D721Med (cell line): ENCODE measurements at places on chromosomes 11 and 22.

DNA sequence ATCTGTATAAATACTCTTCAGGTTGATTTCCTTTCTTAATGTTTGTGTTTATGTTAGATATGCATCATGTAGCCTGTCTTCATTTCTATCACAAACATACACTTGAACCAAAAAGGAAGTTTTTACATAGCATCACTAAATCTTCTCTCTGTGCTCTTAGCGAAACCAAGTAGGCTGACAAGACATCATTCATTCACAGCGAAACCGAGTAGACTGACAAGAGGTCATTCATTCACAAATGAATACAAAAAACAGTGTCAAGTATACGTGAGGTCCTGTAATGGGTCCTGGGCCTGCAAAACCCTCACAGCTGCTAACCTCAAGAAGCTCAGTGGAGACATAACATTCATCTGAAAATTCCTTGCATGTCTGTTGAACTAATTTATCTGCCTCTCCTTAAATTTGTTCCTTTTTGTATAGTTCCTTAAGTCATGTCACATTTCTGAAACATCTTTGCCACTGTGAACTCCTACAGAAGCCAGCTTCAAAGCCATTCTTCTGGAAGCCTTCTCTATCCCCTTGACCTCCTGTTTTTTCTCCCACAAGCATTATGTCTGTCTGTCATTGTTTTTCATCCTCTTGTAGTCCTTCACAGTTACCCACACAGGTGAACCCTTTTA, 9.8 kb upstream of the HBE1 start:
- DNase-seq = no peak

DNA sequence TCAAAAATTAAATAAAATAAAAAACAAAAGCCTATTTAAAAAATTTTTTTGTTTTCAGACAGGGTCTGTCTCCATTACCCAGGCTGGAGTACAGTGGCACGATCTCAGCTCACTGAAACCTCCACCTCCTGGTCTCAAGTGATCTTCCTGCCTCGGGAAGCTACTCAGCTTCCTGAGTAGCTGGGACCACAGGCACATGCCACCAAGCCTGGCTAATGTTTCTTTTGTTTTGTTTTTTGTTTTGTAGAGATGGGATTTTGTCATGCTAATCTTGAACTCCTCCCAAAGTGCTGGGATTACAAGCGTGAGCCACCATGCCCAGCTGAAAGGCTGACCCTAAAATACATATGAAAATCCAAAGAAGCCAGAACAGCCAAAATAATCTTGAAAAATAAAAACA, 20.4 kb upstream of the L3MBTL2 start:
- no peak for DNase-seq

DNA sequence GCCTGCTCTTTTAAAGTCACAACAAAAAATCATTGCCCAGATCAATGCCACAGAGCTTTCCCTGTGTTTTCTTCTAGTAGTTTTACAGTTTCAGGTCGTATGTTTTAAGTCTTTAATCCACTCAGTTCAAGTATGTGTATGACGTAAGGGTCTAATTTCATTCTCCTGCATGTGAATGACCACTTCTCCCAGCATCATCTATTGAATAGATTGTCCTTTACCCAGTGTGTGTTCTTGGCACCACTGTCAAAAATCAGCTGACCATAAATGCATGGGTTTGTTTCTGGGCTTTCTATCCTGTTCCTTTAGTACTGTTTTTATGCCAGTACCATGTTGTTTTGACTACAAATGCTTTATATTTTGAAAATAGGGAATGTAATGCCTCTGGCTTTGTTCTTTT, 28.1 kb downstream of the INTS4 start:
- DNase-seq = no peak

GRCh38 chr22:49517667-49518185, 309.9 kb downstream of the BRD1 start:
- no peak for DNase-seq

- no peak for DNase-seq
Measured at GRCh38 chr11:86514453-86514852, 139.8 kb downstream of the CCDC81 start.

GRCh38 chr11:58178444-58178843, 10.4 kb upstream of the OR9Q2 start:
- DNase-seq = no peak

DNA sequence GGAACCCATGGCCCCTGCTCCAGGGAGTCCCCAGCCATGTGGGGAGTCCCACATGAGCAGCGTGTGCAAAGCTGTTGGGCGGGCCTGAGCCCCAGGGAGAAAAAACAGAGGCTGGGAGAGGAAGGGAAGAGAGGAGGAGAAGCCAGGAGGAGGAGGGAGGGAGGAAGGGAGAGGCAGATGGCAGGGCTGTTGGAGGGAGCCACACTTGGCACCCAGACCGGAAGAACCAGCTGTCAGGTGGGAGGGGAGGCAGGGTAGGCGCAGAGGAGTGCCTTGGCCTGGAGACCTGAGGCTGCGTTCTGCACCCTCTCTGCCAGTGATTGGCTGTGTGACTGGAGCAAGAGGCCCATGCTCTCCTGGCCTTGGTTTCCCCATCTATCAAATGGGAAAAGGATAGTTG, 6.7 kb downstream of the SYNGR1 start:
- DNase-seq = no peak

DNA sequence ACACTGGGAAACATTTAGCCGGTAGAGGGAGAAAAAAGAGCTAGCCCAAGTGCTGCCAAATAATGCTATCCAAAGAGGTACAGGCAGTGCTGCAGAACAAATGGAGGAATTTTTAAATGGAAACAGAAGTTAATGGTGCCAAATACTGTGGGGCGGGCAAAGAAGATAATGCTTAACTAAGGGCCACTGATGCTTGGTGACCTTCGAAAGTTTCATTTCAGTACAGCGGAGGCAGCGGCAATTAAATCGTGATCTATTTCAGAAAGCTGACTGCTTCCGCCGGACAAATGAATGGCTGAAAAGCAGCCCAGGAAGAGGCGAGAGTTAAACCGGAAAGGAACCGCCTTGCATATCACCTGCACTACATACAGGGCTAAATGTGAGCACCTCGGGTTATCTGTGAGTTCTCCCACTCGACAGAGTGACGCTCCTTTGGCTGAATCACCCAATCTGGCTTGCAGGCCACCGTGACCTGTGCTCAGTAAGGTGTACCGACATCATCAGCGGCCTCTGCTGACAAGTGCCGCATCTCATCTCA, 42.1 kb downstream of the CADM1 start:
- no peak for DNase-seq

GRCh38 chr22:25208743-25209505, 9.3 kb downstream of the CRYBB3 start:
- DNase-seq = no peak

- DNase-seq = no peak
Measured at GRCh38 chr11:133360860-133361688, 171.2 kb downstream of the OPCML start.

- no peak for DNase-seq
Measured at GRCh38 chr11:109401545-109401944, 20.4 kb upstream of the C11orf87 start.

- DNase-seq = no peak
Measured at GRCh38 chr11:62190011-62190410, at the start of gene SCGB1D1. Gene SCGB1D1 (plus strand): TSS chr11:62190216. CDS start chr11:62190285, 69 bp downstream.

DNA sequence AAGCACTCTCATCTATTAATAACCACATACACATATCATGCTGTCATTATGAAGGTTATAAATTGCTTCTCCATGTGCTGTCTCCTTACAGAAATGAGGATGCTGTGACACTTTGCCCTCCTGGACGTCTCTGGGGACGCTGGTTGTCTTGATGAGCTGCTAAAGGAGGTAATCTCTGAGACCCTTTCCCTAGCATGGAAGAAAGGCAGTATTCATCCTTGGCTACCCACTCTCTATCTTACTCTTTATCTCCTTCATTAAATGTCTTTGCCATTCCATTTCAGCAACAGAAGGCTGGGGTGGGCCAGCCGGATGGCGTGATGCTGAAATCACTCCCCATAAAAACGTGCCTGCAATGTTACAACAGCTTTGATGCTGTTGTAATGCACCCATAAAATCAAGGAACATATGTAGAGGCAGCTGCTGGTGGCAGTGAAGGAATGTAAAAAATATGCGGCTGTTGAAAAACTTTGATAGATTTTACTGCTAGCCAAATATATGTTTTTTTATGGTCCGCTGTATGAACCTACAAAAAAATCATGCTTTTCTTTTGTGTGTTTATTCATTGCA, 715.1 kb upstream of the API5 start:
- no peak for DNase-seq

DNA sequence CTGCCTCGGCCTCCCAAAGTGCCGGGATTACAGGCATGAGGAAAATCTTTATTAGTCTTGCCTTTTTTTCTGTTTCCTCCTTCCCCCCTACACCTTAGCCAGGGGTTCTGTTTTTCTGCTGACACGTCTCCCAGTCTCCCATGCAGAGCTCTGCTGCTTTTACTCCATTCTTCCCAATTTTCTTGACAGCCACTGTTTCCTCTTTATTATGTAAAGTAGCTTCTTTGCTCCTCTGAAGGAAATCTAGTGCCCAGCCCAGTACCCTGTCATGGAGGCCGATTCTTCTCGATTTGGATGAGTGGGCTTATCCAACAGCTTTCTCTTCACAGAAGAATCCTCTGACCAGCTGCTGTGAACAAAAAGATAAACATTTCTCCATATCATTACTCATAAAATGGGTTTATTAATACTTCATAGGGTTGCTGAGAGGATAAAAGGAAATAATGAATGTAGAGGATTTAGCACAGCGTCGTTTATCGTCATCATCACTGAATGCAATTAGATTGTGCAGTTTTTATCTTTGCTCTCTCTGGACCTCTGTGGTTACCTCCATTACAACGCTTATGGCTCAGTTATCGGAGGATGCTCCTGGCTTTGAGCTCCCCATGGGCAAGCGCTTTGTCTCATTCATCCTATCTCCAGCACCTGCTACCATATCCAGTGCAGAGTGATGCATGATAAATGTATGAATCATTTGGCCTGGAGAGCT, 375.6 kb upstream of the C11orf87 start:
- no peak for DNase-seq

DNA sequence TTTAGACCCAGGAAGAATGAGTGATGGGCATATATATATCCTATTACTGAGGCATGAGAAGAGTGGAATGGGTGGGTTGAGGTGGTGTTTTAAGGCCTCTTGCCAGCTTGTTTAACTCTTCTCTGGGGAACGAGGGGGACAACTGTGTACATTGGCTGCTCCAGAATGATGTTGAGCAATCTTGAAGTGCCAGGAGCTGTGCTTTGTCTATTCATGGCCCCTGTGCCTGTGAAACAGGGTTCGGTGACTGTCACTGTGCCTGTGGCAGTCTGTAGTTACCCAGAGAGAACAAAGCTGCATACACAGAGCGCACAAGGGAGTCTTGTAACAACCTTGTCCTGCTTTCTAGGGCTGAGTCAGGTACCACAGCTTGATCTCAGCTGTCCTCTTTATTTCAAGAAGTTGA, 11.7 kb downstream of the LIMK2 start:
- no peak for DNase-seq

DNA sequence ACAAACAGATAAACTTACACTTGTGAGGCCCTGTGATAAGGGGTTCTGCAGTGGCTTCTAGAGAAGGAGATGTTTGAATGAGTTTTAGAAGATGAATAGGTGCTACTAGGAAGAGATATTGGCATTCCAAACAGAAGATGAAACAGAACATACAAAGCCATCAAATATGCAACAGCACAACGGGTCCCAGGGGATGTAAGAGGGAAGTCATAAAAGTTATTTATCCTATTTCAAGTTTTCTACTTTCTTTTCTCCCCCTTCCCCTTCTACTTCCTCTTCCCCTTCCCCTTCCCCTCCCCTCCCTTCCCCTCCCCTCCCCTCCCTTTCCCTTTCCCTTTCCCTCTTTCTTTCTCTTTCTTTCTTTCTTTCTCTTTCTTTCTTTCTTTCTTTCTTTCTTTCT, 94.9 kb upstream of the CADM1 start:
- no peak for DNase-seq

GRCh38 chr11:88482871-88483301, 145.3 kb upstream of the CTSC start:
- DNase-seq = no peak

DNA sequence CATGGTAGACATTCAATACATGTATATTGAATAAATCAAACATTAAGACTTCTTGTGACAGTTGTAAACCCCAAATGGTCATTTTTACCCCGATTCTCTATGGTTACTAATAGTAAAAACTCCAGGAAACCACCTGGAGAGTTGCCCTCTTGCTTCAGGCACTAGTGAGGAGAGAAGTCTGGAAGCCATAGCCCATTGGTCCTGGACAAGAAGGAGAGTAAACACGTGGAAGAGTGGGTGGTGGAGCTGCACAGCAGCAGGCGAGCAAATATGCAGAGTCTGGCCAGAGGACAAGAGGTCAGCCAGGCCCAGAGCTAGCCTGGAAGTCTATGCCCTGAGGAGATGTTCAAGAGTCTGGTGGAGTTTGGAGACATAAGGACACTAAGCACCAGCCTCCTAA, 17.7 kb downstream of the DCHS1 start:
- DNase-seq = no peak

- no peak for DNase-seq
Measured at GRCh38 chr22:37121887-37122591, 12.5 kb upstream of the TMPRSS6 start.

- no peak for DNase-seq
Measured at GRCh38 chr22:39449708-39450107, 7.1 kb upstream of the MGAT3 start.

GRCh38 chr22:41966607-41967240, 2.5 kb upstream of the SEPTIN3 start:
- DNase-seq = no peak

DNA sequence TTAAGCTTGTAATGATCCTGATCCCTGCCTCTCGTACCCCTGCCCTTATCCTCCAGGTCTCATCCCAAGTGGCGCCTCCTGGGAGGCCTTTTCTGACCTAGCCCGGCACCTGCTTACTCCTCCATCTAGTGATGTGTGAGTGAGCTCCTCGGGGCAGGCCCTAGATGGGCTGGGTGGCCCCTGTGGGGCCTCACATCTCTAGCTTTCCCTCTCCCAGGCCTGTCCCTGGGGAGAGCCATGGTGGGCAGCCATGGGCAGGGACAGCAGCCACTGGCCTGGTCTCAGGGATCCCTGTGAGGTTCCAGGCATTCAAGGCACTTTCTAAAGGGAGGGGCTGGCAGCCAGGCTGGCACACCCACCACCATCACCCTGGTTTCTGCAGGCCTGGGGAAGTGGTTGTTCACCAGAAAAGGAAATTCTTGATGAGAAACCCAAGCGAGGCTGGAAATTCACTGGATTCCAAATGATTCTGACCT, 27.9 kb downstream of the GNAZ start:
- no peak for DNase-seq

- no peak for DNase-seq
Measured at GRCh38 chr11:128582496-128583366, 4.6 kb downstream of the ETS1 start.

DNA sequence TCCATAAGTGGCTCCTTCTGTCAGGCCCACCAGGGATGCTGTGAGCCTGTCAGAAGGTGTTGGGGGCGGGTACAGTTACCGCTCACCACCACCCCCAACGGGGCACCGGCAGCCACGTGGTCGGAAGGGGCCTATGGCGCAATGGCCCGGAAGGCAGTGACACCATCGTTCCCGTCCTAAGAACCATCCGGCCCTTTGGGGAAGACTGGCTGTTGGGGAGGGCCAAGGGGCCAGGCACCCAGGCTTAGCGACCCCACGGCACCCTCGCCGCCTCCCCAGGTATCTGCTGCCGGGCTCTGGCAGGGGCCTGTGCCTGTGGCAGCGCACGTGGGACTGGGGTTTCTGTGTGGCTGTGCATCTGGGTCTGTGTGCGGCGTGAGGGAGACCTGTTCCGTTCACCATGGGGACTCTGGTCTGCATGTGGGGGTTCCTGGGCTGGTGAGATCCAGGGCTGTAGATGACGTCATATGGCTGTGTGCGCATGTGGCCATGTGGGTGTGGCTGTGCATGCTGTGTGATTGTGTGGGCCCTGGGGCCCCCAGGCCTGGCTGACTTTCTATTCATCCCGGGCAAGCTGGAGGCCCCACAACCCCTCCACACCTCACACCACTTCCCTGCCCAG, 717 bp downstream of the OSM start:
- no peak for DNase-seq

- no peak for DNase-seq
Measured at GRCh38 chr11:10930224-10930971, 72.5 kb upstream of the ZBED5 start.
